Cortex of kidney (tissue), 1 donor: ENCODE measurements at places on chromosomes 7 and 10.

GRCh38 chr10:16674147-16674703 is 143.0 kb downstream of the RSU1 start:
- no peak for DNase-seq

DNA sequence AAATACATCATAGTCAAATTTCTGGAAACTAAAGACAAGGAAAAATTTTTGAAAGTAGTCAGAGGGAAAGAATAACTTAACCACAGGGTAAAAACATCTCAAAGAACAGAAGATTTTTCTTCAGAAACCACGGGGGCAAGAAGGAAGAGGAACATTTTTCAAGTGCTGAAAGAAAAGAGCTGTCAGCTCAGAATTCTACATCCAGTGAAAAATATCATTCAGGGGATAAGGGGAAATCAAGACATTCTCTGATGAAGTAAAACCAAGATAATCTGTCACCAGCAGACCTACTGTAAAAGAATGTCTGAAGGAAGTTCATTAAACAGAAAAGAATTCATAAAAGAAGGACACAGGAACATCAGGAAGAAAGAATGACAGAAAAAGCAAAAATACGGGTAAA is 111.2 kb upstream of the TMEM72 start:
- no peak for DNase-seq

DNA sequence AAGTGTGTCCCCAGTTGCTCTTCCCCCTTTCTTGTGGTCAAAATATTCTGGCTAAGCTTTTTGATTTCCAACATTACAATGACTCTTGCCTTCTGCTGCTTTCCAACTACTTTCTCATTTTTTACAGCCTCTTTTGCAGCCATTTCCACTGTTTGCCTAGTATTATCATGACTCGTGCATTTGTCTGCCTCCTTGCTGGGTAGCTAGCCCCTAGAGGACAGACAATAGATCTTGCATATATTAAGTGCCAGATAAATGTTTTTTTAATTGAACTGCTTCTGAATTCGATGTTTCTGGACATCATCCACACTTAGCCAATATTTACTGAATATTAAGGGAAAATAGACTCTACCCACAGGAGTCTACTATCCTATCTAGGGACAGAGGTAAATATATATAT is 124.5 kb downstream of the POU6F2 start:
- no peak for DNase-seq

DNA sequence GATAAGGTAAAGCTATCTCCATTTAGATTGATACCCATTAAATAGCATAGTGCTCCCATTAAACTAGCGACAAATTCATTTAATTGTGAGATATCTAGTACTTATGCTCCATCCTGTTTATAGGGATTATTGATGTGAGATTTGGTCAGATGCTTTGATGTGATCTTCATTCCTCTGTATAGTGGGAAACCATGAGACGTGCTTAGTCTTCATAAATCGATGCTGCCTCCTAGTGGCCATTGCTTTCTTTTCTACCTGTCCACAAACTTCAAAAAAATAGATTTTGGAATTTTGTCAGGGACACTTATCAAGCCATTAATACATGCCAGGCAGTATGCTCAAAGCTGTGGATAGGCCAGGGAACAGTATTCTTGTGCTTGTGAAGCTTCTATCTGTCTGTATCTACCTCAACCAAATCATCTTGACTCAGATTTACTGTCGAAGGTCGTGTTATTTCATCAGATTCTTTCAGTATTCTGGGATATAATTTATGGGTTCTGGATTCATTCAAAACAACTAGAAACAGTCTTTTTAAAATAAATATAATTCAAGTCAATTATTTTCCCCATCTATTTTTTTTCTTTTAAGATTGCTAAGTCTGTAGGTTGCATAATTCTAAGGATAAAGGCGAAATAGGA is 12.0 kb downstream of the LSM8 start:
- no peak for DNase-seq

GRCh38 chr10:113563306-113564088 is 10.6 kb downstream of the HABP2 start:
- DNase-seq = no peak

GRCh38 chr10:75276069-75276872 is 40.5 kb upstream of the COMTD1 start:
- DNase-seq = no peak
